ENCODE measurements at places on chromosomes 7 and 10.

DNA sequence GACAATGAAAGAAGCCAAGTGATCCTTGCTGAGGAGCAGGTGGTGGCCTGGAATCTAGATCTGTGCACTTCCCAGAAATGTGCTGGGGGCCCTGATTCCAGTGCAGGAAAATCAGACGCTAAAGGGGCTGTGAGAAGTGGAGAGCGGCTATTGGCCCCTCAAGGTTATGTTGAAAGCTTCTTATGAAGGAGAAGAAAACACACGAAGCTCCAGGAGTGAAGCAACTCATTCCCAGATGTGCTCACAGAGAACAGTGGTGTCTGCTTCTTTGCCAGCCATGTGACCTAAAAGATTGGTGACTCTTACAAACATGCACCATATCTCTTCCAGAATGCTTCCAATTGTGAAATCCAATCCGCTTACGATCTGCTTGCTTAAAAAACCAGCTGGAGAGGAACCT, 679.3 kb upstream of the IGFBP3 start:
- DNase-seq: no peak

- no peak for DNase-seq
Observed at GRCh38 chr7:105744258-105744657, 132.1 kb downstream of the ATXN7L1 start.

- no peak for DNase-seq
Observed at GRCh38 chr7:12567015-12567414, 3.5 kb upstream of the SCIN start.

- DNase-seq: no peak
Observed at GRCh38 chr10:73999703-74000102, 1.8 kb downstream of the VCL start.

GRCh38 chr10:95280637-95281036, 10.2 kb downstream of the PDLIM1 start:
- DNase-seq: no peak

GRCh38 chr7:133590795-133591194, 337.9 kb downstream of the EXOC4 start:
- no peak for DNase-seq

DNA sequence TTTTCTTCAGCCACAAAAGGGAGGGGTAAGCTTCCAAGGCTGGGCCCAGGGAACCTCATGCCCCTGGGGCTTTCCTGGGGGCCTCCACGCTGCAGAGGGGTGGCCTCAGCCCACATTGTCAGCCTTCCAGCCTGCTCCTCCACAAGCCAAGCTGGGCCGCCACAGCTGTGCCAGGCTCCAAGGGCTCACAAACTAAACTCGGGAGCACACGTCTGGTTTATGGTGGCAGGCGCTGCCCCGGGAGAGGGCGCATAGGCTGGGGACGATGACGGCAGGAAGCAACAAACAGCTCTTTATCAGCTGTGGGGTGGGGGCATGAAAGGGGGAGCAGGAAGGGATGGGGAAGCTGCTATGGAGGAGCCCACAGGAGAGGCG, 6.3 kb upstream of the CDH23 start:
- DNase-seq: peak; percentile 76

GRCh38 chr7:130154131-130154500, 51.1 kb downstream of the TMEM209 start:
- no peak for DNase-seq

- no peak for DNase-seq
Observed at GRCh38 chr10:18334116-18334867, 194.1 kb downstream of the CACNB2 start.

- DNase-seq: no peak
Observed at GRCh38 chr10:99920901-99921300, 88.8 kb downstream of the DNMBP start.

DNA sequence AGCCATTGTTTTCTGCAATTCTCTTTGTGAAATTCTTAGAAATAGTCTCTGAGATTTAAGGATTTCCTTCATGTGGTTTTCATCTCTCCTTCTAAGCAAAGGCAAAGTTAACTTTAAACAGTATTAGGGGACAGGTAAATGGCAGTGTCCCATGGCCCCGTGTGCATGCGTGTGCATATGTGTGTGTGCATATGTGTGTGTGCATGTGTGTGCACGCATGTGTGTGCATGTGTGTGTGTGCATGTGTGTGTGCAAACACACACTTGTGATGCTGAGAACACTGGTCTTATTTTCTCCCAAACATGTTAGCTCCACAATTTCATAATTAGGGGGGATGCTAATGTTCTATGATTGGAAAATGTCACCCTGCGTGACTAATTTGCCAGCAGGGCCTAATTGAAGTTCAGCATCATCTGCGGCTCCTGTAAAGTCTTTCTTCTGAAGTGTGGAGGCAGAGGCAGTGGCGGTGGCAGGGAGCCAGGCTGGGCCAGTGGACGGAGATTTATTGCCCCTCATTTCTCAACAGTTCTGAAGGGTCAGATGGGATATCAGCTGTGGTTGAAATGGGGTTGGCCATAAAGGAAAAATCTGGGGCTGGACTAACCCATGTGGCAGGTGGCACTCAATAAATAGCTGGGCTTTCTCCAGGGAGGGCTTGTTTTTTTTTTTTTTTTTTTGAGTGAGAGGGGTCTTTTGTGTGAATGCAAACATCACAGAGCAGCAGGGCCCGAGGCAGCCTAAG, 289.3 kb upstream of the PODXL start:
- DNase-seq: no peak

DNA sequence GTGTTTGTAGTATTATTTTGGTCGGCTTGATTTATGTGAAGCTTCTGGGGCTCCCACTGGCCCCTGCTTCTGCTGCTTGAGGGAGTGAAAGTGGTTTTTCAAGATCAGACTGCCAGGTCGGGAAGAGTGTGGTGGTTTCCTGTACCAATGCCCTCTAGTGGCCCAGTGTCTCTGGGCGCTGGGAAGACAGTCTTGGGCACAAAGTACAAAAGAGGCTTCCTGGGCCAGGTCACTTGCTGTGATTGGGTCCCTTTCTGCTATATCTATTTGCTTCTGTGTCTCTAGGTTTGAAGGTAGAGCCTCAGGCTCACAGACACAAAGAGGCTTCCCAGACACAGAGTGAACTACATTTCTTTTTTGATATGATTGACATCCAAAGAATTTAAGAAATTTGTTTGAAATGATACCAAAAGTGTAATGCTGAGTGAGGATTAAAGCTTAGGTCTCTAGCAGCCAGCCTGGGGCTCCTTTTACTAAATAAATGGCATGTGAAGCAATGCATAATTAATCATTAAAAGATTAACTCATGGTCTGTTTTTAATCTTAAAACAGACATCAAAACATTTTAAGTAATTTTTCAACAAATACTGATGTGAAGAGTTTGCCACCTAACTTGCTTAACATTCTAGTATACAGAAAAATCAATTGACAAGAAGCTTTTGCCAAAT, 36.3 kb downstream of the ABCB1 start:
- peak; percentile 1 for DNase-seq
